ENCODE measurements at places on chromosomes 7 and 10.

DNA sequence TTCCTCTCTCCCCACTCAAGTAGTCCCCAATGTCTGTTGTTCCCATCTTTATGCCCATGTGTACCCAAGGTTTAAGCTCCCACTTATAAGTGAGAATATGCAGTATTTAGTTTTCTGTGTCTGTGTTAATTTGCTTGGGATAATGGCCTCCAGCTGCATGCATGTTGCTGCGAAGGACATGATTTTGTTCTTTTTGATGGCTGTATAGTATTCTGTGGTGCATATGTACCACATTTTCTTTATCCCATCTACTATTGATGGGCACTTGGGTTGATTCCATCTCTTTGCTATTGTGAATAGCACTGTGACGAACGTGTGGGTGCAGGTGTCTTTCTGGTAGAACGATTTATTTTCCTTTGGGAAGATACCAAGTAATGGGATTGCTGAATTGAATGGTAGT lies 170.2 kb upstream of the AUTS2 start:
- no peak for DNase-seq

DNA sequence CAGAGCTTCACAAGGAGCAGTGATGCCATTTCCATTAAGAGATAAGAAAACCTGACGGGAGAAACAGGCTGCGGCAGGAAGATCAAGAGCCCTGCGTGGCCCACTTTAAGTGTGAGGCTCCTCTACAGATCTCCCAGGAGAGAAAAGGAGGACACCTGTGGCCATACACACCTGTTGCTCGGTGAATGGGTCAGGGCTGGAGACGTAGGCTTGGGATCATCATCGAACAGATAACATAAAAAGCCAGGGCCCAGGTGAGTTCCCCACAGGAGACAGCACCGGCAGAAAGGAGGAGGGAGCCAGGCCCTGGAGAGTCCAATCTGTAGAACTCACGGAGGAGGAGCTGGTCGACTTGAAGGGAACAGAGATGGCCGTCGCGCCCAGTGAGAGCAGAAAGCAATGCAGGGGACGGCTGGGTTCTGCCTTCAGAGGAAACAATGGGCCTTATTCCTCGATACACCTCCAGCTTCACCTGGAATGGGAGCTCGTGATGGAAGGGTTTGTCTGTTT lies 556.8 kb downstream of the DNAJB6 start:
- DNase-seq = no peak

DNA sequence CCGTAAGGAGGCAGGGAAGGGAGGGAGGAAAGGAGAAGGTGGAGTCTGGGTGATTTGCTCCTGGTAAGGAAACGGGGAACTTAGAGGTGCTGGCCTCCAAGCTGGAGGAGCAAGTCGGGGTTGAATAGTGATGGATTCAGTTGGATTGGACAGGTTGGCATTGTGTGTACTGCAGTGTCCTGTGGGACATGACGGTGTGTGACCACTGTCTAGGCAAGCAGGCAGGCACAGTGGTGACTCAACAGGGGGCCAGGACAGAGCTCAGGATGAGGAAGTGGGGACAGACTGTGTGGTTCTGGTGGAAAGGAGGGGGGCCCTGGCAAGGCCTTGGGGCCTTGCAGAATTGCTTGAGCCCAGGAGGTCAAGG lies 48.8 kb downstream of the COL26A1 start:
- DNase-seq = no peak

DNA sequence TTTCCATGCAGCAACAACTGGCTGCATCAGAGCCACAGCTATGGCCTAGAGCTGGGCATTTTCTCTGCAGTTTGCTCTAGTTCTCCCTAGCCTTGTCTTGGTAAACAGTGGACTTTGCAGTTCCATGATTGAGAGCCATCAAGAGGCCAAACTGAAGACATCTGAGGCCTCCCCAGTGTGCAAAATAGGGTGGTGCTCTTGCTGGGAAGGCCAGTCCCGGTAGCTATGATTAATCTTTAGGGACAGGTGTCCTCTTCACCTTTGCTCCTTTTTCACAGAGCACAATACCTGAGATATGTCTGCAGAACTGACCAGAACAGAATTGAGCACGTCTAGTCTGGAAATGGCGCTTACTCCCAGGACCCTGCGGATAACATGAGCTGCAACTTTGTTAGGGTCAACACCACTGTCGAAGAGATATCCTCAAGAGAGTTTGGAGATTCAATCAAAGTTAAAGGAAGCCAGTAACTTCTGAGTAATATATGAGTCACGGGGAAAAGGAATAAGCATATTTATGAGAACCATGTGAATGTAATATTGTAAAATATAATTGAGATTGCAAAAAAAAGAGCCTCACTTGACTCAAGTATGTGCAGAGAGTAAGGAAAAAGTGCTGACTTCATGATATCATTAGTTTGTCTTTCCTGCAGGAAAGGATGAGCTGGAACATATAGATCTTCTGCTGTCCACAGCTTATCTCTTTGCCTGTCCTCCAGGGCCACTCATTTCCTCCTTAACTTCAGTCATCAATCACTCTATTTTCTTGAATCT lies 76.7 kb downstream of the ANK3 start:
- no peak for DNase-seq

DNA sequence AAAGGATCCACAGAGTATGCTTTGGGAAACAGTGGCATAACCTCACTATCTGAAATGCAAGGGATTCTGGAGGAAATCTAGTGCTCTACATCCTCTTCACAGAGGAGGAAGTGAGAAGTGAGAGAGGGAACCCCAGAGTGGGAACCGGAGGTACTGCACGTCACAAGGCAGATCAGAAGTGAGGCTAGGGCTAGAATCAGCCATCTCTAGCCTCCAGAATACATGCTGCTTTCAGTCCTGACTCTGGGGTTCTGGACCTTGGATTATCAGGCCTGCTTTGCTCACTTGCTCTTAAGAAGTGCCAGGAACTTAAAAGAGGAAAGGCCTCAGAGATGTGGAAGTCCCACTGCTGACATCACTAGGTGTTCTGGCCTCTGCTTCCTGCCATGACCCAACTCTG lies 25.7 kb downstream of the ZNF503 start:
- DNase-seq = no peak

DNA sequence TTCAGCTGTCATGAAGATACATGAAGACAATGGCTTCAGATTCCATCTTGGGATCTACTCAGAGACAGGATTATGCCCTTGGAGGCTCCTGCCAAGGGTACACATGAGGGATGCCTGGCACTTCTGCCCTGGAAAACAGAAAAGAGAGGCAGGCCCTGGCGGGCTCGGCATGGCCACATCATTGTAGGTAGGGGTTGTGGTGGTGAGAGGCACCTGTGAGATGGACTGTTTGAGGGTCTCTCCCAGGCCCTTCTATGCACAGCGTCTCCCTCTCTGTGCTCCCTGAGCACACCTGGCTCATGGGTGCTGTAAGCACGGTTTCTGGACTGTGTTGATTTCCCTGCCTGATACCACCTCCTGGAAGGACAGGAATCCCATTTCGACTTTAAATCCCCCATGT lies 304.3 kb downstream of the GLRX3 start:
- no peak for DNase-seq

- DNase-seq = peak; percentile 93
Measured at GRCh38 chr7:95608359-95609173, 12.2 kb upstream of the PDK4 start.

- no peak for DNase-seq
Measured at GRCh38 chr7:16982640-16983350, 101.0 kb upstream of the AGR3 start.

DNA sequence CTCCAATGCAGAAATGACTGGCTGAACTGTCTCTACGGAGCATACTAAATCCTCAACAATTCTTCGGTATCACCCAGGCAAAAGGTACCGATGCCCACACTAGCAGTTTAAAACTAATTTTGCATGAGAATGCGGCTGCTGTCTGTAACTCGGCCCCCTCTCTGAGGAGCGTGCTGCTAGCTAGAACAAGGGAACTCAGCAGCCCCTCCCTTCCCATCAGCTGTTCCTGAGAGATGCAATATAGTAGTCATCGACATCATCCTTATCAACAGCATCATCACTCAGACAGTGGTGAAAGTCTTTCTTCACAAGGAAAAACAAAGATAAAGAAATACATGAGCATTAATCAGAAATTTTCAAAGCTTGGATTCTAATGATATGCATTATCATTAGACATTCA lies 189.1 kb upstream of the FRMD4A start:
- DNase-seq = no peak

DNA sequence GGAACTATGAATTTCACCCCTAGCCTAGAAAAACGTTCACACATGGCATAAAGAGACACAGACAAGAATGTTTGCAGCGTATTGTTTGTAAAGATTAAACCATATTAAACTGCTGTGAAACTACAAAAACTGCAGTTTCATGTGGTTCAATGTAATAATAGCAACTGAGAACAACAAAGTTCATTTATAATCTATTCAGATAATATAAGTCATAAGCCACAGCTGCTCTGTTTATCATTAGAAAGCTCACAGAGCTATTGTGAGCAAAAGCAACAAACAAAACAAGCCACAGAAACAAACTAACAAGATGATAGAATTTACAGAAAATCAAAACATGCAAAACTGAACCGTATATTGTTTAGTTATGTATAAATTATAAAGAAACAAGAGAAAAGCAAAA lies 113.5 kb downstream of the AHR start:
- no peak for DNase-seq

DNA sequence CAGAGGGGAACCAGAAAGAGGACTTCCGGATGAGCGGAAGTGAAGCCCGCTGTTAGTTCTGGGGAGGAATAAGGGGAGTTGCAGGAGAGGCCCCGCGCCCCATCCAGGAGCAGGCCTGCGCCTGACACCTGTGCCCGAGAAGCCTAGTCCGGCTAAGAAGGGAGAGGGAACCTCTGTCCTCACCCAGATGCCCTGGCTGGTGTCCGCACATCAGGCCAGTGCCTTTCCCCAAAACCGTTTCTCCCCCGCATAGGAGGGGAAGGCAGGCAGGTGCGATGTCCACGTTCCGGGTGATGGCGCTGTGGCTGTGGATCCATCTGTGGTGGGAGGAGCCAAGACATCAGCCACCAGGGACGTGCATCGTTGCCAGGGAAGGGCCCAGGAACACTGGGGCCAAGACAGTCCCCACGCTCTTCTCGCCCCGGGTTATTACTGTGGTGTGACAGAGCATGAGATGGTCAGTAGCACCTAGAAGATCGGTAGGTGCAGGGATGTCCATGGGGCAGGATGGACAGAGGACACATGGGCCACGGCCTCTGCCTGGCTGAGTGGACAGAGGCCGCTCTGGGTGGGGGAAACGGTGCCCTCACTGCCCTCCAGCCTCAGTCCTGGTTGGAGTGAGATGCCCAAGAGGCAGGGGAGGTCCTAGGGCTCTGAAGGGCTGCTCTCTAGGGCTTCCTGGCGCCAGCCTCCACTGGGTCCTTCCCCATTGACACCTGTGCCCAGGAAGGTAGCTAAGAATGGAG lies 262.7 kb downstream of the CELF2 start:
- DNase-seq = no peak

- no peak for DNase-seq
Measured at GRCh38 chr10:47049056-47049851, 138.0 kb downstream of the PTPN20 start.

GRCh38 chr10:74612195-74612594 lies 214.2 kb upstream of the KAT6B start:
- no peak for DNase-seq

DNA sequence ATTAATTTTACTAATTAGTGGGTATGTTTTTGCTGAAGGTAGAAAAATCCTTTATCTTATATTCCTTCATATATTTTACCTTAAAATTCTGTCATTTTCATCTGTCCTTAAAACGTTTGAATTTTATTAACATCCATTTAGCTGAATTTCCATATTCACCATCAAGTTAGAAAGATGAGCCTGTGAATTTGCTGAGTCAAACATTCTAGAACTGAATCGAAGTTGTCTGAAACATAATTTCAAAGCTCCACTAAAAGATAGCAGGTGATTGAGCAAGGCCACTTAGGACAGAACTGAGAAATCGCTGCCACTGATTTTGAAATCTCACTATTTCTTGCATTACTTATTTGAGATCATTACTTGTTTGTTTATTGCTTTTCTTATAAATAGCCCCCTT lies 17.5 kb downstream of the HGF start:
- no peak for DNase-seq

DNA sequence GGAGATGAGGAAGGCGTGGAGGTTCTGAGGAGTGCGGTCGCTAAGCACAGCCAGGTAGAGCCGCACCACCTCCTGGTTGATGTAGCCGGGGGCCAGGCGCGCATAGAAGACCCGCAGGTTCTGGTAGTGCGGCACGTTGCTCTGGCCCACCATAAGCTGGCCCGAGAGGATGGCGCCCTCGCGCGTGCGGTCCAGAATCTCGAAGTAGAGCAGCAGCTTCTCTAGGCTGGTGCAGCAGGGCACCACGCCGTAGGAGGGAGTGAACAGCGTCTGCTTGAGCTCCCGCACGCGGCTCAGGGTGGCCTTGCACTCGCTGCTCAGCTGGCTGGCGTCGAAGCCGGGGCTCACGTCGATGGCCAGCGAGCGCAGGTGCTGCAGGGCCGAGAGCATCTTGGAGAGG lies 77.8 kb upstream of the TNRC18 start:
- DNase-seq = no peak

GRCh38 chr10:387909-388660 lies 252.8 kb downstream of the ZMYND11 start:
- DNase-seq = no peak

GRCh38 chr7:4556868-4557793 lies 125.0 kb upstream of the FOXK1 start:
- no peak for DNase-seq

GRCh38 chr7:69517985-69518704 lies 80.1 kb upstream of the AUTS2 start:
- DNase-seq = no peak

DNA sequence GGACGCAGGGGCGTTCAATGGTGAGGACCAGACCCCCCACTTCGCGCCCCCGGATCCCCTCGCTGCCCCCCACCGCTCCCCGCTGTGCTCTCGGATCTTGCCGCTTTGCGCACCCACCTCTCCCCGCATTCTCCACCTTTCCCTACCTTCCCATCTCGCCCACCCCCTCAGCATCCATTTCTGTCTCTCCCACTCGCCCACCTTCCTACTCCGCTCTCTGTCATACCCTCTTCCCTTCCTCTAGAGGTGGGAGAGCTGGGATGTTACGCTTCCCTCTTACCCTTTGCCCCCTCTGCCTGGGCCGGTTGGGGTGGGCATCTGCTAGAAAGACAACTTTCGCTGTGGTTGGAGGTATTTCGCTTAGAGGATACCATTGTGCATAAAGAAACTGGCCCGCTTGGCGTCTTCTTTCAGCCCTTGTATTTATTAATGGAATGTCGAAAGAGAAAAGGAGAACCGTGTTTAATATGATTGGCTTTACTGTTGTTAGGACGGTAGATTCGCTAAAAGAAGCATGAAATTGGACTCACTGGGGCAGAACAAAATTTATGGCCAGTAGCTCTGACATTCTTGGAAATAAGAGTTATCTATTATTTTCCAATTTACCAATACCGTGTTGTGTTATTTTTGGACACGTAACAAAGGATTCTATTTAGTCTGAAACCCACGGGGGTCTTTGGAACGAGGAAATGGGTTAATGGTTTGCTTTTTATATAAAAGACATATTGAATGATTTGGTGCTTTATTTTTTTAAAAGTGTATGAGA lies 873 bp downstream of the PRKAR2B start:
- DNase-seq = no peak

GRCh38 chr10:119061352-119061751 lies 19.3 kb downstream of the EIF3A start:
- DNase-seq = no peak

DNA sequence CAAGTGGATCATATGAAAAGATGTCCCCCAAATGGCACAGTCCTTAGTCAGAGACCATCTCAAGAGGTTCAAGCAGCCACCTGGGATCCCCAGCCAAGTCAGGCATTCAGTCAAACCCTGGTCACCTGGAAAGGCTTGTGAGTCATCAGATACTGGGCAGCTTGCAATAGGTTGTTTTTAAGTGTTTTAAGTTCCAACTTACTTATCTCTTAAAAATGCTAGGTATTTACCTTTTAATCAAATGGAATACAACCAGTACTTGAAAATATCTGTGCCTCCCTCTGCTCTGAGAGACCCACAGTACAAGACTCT lies 262.2 kb downstream of the WDR11 start:
- no peak for DNase-seq

Data from Peyer's patch (tissue), 4 donors.